ENCODE measurements at places on chromosomes 13 and 19.

GRCh38 chr13:35473206-35473775 lies 3.2 kb downstream of the MAB21L1 start:
- no peak for DNase-seq

DNA sequence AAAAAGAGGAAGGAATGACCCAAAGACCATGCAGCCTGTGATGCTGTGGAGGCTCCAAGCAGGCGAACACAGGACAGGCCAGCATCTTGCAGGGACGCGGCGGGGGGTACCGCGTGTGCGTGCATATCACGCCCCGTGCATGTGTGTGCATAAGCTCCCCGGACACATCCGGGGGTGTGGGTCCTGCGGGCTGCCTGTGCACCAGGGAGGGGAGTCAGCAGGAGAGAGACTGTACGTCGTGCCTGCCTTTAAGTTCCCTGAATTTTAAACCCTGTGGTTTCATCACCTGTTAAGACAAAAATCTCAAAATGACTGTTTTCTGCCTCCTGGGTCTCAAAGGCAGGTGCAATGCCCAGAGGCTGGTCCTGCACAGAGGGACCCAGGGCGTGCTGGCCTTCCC lies 16.6 kb downstream of the ADAT3 start:
- no peak for DNase-seq

DNA sequence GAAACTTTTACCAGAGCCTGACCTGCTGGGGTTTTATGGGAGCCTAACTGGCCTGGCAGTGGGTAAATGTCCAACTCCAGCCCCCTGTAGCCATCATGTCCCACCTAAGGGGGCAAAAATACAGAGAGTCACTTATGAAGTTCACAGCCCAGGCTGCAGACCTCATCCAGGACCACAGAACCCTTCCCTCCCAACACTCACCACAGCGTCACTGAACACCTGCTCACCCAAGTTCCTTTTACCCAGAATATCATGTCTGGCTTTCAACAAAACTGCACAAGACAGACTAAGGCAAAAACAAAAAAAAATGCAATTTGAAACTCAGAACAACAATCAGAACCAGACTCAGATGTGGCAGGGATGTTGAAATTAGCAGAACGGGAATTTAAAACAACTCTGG lies 6.4 kb downstream of the CEACAM3 start:
- DNase-seq = peak; percentile 59

DNA sequence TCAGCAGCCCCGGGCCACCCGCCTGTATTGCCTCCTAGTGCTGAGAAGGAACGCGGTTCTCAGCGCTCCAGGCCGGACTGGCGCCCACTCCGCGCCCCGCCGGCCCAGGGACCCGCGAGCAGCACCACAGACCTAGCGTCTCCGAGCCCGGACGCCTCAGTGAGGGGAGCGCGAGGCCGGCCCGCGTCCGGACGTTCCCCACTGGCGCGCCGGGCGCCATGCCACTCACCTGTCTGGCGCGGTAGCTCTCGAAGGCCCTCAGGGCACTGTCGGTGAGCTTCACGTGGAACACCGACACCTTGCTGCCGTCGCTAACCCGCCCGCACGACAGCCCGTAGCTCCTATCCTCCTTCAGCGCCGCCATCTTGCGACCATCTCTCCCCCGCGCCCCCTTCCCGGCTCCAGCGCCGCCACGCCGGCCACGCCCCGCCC lies at the start of gene ELL:
ELL (minus strand) TSS at position 379 of the 432 bp plus-strand sequence; CDS start at position 364, 15 bp downstream.
- no peak for DNase-seq

GRCh38 chr19:42634409-42635232 lies 39.9 kb upstream of the CEACAM8 start:
- peak; percentile 3 for DNase-seq

GRCh38 chr13:37138169-37138568 lies 32.7 kb upstream of the CSNK1A1L start:
- DNase-seq = no peak

DNA sequence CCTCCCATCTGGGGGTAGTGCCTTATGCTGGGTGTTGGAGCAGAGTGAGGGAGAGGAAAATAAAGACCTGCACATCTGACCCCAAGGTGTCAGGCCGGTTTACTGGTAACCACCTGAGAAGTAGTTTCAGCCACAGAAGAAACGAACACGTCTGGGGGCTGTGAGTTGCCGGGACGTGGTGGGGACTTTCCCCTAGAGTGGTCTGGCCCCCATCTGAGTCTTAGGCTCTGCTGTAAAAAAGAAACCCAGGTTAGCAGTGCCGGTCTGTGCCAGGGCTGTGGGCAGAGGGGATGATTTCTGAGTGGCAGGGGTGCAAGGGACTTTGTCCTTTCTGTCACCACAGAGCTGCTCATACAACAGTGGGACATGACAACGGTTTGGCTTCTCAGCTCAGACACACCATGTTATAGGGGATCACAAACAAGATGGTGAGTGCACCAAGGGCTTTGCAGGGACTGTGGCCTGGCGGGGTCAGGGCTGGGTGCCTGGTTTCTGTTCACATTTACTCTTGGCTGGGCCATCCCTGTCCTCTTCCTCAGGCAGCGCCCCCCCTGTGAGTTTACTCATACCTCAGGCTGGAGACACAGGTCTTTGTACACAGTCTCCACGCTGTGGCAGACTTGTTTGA lies 9.0 kb downstream of the GCDH start:
- DNase-seq = no peak
